ENCODE measurements at places on chromosomes 11 and 22. TPM values are rescaled to one million over a fixed set of nuclear protein-coding genes. Genes with fewer than 3 reads are reported as not detected.

Gene OR8H1
- total RNA-seq = not detected

DNA sequence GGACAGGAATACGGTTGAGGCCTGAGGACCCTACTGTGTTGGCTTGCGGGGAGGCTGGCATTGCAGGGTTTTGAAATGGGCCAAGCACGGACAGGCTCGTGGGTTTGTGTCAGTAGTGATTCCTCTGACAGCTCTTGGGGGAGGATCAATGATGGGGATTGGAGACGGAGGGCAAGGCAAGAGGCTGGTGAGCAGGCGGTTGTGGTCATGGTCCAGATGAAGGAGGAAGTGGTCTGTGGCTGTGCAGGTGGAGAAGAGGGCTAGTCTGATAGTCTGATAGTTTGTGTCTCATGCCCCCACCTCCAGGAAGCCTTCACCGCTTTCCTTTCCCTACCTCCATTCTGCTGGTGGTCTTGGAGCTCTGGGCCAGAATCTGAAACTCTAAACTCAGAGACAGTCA, 3.0 kb downstream of the MAFF start:
- peak; percentile 68 for DNase-seq

Gene MUC6
- not detected for total RNA-seq

GRCh38 chr22:46077669-46078099, 72.6 kb upstream of the PPARA start:
- DNase-seq = no peak

Gene AQP11
- total RNA-seq = 2.9 TPM

Data from osteoblast (primary cell).